ENCODE measurements at places on chromosomes 5 and 9. TPM values are rescaled to one million over a fixed set of nuclear protein-coding genes. Genes with fewer than 3 reads are reported as not detected.
A peak's percentile ranks its signal among the peaks of the same experiment; 100 is the strongest.

DNA sequence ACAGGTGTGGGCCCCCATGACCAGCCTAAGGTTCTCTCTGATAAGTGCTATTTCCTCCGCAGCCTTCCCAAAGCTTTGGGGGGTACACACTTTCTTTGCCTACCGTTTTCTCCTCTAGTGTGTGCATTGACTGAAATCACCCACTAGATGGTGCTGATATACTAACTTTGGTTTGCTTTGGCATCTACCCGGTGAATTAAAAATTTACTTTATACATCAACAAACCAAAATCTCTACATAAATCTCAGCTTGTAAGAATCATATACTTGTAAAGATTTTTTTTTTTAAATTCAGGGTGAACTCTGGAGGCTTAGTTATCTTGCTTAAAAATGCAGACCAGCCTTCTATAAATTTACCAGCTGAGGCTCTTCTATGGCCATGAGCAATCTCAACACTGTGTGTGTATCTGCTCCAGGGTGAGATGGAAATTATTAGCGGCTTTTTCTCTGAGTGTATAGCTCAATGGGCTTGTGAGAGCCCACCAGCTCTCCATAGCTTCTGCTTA lies 475.7 kb upstream of the TNC start:
- H3K27ac ChIP-seq, result no peak overlapping the region
- no peaks in the 10 kb centered on the region for H3K4me1 ChIP-seq
- DNase-seq, result peak; percentile 4
- H3K4me3 ChIP-seq, result no peak overlapping the region
- H3K27me3 ChIP-seq, result no peaks in the 10 kb centered on the region

Gene PIP5K1B
- 20.9 TPM for total RNA-seq

Gene TMEM245
- 55.4 TPM for total RNA-seq

DNA sequence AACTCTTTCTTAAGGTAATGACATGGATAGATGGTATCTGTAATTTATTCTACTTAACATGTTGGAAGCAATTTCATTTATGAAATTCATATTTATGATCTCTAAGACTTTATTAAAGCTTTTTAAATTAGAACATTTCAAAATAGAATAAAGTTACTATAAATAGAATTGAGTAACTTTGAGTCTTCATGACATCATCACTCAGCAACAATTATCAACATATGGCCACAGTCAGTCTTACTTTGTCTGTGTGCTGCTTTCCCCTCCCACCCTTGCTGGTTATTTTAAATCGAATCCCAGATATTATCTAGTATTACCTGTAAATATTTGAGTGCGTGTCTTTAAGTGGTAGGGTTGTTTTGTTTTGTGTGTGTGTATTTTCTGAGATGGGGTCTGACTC lies 65.2 kb downstream of the IPO11 start:
- H3K4me3 ChIP-seq, result no peak overlapping the region
- no peak overlapping the region for H3K27ac ChIP-seq
- DNase-seq, result no peak
- H3K27me3 ChIP-seq, result no peaks in the 10 kb centered on the region

DNA sequence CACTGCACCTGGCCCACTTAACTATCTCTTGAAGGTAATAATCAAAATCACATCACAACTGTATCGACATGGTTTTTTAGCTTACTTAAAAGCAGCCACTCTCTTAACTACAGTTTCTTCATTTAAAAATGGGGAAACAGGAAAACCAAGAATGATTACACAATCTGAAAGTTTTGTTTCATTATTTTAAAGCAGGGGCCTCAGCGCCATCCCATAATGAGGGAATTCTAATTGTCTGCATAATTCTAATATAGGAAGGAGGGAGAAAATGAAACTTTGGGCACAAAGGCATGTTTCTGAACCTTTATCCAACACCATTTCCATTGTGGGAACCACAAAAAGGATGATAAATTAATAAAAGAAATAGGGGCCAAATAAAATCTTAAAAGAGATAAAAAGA lies 7.6 kb downstream of the HACD4 start:
- no peak overlapping the region for H3K4me3 ChIP-seq
- DNase-seq, result no peak
- H3K27ac ChIP-seq, result no peak overlapping the region
- H3K27me3 ChIP-seq, result no peaks in the 10 kb centered on the region
- H3K4me1 ChIP-seq, result no peaks in the 10 kb centered on the region
- no peaks in the 10 kb centered on the region for H3K36me3 ChIP-seq

GRCh38 chr5:39363217-39363616 lies 1.1 kb downstream of the C9 start:
- H3K4me3 ChIP-seq, result no peak overlapping the region
- no peaks in the 10 kb centered on the region for H3K27me3 ChIP-seq
- H3K36me3 ChIP-seq, result no peaks in the 10 kb centered on the region
- DNase-seq, result no peak
- H3K4me1 ChIP-seq, result no peaks in the 10 kb centered on the region

DNA sequence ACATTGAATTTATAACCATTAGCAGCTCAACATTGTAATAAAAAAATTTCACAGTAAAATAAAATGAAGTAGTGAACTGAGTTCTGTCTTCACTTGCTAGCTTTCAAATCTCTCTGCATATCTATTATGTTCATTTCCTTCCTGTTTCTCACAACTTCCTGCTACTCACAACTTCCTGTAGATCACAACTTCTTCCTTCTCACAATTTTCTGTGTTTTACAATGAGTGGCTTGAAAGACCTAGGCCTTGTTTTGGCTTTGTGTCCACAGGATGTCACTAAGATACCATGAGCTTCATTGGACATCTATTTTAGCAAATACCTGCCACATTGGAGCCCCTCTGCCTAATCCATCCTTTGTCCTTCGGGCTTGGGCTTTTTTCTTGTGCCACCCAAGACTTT lies 480.3 kb upstream of the ADAMTS16 start:
- H3K27ac ChIP-seq, result no peak overlapping the region
- DNase-seq, result no peak
- H3K27me3 ChIP-seq, result no peaks in the 10 kb centered on the region
- no peaks in the 10 kb centered on the region for H3K36me3 ChIP-seq
- no peak overlapping the region for H3K4me3 ChIP-seq

DNA sequence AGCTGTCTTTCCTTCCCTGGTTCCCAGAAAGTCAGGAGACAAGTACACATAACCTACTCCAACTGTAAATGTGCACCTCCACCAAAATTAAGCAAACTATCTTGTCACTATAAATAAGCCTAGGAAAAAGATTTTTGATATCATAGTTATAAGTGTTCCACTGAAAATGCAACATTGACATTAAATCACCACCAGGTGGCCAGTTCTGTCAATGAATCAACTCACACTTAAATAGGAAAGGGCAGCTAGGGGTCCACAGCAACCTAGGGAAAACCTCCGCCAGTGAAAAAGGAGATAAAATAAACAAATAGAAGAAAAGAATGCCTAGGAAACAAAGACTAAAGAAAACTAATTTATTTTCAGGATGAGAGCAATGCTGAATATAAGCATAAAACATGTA lies 243.0 kb upstream of the PTPRD start:
- H3K27ac ChIP-seq, result no peak overlapping the region
- H3K4me3 ChIP-seq, result no peak overlapping the region

- H3K27me3 ChIP-seq, result no peaks in the 10 kb centered on the region
- H3K4me3 ChIP-seq, result no peak overlapping the region
- no peak for DNase-seq
- no peaks in the 10 kb centered on the region for H3K36me3 ChIP-seq
Observed at GRCh38 chr5:18216729-18217128, 582.5 kb downstream of the TAF11L14 start.

DNA sequence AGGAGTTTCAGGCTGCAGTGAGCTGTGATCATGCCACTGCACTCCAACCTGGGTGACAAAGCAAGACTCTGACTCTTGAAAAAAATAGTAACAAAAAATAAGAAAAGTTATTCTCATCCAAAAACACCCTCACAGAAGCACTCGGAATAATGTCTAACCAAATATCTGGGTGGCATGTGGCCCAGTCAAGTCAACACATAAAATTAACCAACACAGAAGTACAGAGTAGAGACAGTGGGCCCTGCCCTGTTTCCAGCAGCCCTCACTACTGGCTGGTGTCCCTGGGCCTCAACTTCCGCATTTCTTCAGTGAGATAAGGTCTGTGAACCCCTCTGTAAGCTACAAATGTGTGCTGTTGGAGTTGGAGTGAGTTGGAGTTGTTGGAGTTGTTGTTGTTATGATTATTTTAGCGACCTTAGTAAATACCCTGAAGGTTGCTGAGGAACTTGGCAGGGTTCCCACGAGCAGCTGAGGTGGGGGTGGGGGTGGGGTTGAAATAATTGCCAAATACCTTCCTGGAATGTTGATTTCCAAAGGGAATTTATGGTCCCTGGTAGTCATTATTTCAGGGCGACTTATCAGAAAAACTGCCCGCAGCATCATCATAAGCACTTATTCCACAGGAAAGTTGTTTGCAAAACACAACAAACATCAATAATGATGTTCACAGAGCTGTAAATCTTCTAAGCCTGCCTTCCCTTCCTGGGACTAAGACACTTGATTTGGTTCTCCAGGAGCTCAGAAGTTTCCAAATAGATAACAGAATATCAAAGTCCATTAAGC lies 30.2 kb downstream of the C5orf15 start:
- DNase-seq, result no peak
- H3K4me3 ChIP-seq, result no peak overlapping the region
- no peak overlapping the region for H3K27ac ChIP-seq
- H3K36me3 ChIP-seq, result no peaks in the 10 kb centered on the region

DNA sequence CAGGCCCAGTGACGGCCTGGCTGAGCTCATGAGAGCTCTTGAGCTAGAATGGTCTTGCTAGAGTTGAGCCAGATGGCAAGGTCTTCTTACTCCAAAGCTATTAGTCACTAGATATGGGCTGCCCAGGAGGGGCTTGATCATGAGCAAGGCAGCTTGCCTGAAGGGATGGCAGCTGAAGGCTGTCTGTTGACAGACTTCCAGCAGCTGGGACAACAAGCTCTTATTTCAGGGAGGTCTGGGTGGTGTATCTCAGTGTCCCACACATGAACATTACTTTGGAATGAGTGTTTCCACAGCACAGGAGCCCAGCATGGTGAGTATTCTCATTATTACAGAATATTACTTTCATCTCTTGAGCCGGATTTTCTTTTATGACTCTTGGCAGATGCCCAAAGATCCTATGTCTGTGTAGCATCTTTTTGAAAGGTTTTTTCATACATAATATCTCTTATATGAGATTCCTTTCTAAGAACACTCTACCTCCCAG lies 414.1 kb downstream of the ARHGEF28 start:
- peaks cover 6% of the 10 kb centered on the region for H3K4me1 ChIP-seq
- H3K27ac ChIP-seq, result no peak overlapping the region
- DNase-seq, result no peak
- H3K4me3 ChIP-seq, result no peak overlapping the region
- H3K27me3 ChIP-seq, result no peaks in the 10 kb centered on the region

DNA sequence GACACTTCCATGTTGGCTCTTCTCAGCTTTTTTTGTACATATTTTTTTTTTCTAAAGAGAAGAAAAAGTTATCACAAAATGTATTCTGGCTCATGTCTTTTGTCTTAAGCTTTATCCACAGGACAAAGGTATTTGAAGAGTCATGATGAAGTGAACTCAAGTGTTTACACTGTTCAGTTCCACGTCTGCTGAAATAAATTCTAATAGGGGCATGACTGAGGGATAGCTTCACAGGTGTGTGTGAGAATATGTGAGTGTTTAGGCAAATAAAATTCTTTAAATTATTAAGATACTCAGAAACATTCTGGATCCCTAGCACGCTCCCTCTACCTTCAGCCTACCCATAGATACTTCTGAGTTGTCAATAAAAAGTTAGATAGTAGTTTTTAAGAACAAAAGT lies 59.8 kb downstream of the BAAT start:
- H3K4me1 ChIP-seq, result peaks cover 82% of the 10 kb centered on the region
- peak overlapping the region; percentile 97 for H3K27ac ChIP-seq
- H3K4me3 ChIP-seq, result no peak overlapping the region
- no peaks in the 10 kb centered on the region for H3K27me3 ChIP-seq
- peak; percentile 70 for DNase-seq
- H3K36me3 ChIP-seq, result no peaks in the 10 kb centered on the region

Gene FAM81B
- not detected for total RNA-seq

GRCh38 chr9:6567140-6567591 lies 78.4 kb downstream of the GLDC start:
- H3K27ac ChIP-seq, result no peak overlapping the region
- H3K27me3 ChIP-seq, result no peaks in the 10 kb centered on the region
- H3K4me1 ChIP-seq, result no peaks in the 10 kb centered on the region
- H3K36me3 ChIP-seq, result peaks cover 17% of the 10 kb centered on the region
- no peak for DNase-seq

DNA sequence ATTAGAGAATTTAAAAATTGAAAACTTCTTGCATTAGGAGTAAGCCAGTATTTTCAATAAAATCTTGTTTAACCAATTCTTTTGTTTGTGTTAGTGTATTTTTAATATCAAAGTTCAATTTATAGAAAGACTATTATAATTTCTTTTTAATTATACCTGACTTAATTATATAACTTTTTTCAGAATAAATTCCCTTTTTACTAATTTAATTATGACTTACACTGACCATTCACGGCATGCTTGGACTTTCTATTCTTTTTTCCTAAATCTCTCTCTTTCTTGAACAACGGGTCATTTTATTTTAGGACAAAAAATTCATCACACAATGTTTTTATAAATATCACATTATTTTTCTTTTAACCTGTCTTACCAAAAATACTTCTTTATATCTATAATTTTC lies 555.3 kb upstream of the PTGER4 start:
- H3K4me1 ChIP-seq, result no peaks in the 10 kb centered on the region
- H3K27me3 ChIP-seq, result no peaks in the 10 kb centered on the region
- H3K27ac ChIP-seq, result no peak overlapping the region
- DNase-seq, result no peak

Gene PCDHB9
- 0.18 TPM for total RNA-seq

GRCh38 chr5:62578540-62578939 lies at the start of gene LRRC70:
Gene LRRC70 (plus strand): TSS chr5:62578819. CDS start chr5:62579439, 620 bp downstream.
- no peak within 1 kb of the TSS for H3K4me3 ChIP-seq
- no peak within 1 kb of the TSS for H3K27ac ChIP-seq
- no peaks in the 10 kb centered on the region for H3K4me1 ChIP-seq
- no peaks in the 10 kb centered on the region for H3K36me3 ChIP-seq
- DNase-seq, result peak; percentile 74

DNA sequence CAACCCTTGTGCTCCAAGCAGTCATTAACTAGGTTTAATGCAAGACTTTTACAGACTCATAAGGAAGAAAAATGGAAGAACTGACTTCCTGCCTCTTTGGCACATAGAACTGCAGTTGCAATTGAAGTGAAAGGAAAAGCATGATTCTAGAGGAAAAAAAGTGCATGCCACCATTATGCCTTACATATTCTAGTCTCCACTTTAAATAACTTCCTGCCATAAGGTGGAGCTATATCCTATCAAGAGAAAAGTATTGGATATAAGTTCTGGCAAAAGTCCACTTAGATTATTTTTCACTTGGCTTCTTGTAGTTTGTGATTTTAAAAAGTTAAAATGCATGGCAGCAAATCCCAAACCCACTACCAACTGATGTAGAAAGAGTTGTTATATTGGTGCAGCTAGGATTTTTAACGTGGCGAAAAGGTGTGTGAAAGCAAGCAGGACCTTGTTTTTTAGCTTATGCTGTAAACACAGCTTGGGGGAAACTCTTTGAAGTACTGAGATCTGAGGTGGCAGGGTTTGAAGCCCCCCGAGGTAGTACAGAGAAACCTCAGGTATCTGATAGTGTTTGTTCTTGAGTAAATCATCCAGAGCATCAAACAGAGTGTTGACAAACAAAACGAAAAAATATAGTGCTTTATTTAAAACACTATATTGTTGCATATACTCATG lies 117.9 kb downstream of the ANXA1 start:
- no peaks in the 10 kb centered on the region for H3K27me3 ChIP-seq
- H3K4me3 ChIP-seq, result no peak overlapping the region
- H3K36me3 ChIP-seq, result no peaks in the 10 kb centered on the region
- peaks cover 10% of the 10 kb centered on the region for H3K4me1 ChIP-seq
- no peak overlapping the region for H3K27ac ChIP-seq

Gene PPP3R2
- not detected for total RNA-seq
